ENCODE measurements at places on chromosomes 11 and 22. TPM values are rescaled to one million over a fixed set of nuclear protein-coding genes. Genes with fewer than 3 reads are reported as not detected.

GRCh38 chr11:32849761-32850160 is 20.0 kb downstream of the PRRG4 start:
- no peak for DNase-seq

RAG1 gene
- 0.40 TPM for total RNA-seq

DNA sequence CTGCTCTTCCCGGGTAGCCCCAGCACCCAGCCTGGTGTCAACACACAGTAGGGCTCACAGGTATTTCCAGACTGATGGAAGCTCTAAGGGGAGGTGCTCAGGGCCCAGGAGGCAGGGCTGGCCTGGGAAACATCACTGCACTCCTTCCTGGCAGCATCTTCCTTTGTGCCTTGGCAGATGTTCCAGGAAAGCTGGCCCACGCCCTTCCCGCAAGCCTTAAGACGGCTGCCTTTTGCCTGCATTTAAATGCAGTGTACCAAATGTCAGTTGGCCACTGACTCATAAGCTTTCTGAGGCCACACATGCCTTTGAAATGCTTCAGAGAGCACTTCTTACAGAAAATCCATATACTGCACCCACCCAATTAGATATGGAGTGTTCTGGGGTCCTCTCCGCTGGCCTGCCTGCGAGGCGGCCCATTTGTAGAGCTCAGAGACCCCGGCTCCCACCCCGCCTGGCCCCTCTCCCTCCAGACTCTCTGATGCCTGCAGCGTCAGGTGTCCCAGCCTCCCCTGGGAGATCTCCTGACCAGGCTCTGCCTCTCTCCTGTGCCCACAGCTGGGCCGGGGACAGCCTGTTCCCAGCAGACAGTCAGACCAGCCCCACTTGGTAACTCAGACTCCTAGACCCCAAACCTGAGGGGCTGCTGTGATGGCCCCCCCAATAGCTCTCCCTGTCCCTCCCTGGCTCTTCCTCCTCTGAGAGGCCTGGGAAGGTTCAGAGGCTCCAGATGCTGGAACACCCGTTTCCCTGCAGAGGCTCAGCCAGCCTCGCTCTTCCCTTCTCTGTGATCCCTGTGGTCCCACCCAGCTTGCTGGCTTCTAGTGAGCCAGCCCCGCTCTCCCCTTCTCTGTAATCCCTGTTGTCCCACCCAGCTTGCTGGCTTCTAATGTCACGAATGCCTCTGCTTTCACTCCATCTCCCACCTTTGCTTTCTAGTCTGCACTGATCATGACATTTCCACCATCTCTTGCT is 47.6 kb upstream of the THY1 start:
- DNase-seq = peak; percentile 30

- no peak for DNase-seq
Observed at GRCh38 chr11:94737171-94737611, 31.0 kb upstream of the AMOTL1 start.

DNA sequence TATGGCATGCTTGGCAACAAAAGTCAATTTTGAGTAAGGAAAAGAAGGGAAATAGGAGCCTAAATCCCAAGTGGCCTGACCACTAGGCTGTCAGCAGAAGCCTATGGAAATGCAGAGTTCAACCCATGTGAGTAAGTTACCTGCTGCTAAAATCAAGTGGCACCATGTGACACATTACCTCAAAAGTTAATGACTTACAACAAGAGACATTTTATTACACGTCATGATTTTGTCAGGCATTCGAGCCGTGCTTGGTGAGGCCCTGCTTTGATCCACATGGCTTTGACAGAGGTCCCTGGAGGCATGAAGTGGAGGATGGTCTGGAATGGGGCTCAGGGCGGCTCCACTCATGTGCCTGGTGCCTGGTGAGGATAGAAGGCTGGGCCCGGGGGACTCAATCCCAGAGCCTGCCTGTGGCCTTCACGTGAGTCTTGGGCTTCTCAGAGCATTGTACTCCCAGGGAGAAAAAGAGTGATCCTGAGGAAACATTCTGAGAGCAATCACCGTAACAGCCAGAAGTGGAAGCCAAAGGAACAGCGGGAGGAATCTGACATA is 339.1 kb upstream of the B3GAT1 start:
- DNase-seq = no peak

- no peak for DNase-seq
Observed at GRCh38 chr22:32444068-32444467, 20.2 kb downstream of the BPIFC start.

DNA sequence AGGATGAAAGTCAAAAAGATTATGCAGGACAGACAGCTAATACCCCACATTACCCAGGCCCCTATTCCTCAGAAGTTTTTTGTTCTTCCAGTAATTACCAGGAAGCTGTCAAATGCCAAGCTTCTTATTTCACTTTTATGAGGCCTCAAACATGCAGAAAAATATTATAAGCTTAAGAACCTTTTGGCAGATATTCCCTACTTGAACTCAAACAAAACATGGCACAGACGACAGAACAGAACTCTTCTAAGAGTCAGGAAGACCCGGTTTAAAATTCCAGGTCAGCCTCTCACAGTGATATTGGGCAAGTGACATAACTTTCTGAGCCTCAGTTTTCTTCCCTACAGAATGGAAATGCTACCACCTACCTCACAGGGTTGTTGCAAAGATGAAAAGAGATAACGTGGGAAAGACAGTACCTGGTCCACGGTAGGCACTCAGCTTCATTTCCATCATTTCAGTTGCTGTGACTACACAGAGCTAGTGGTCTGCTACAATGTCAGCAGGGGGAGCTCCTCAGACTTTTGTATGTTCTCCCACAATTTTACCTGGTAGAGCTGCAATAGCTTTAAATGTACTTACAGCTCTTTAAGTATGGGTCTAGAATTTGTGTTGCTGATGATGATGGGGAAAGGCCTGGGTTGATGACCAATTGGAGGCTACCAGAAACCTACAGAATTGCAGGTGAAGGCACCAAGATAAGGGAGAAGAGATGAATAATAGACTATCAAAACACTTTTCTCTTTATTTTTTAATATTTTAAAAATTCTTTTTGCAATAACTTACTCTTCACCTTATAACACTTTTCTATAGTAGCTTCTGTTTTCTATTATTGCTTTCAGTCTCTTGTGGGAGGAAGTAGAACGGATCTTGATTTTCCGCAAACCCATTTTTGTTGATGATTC is 98.3 kb upstream of the CHRM4 start:
- no peak for DNase-seq

GRCh38 chr11:118661425-118662301 is 17.8 kb downstream of the TREH start:
- DNase-seq = no peak

- DNase-seq = no peak
Observed at GRCh38 chr11:120746836-120747609, 235.5 kb downstream of the GRIK4 start.

DNA sequence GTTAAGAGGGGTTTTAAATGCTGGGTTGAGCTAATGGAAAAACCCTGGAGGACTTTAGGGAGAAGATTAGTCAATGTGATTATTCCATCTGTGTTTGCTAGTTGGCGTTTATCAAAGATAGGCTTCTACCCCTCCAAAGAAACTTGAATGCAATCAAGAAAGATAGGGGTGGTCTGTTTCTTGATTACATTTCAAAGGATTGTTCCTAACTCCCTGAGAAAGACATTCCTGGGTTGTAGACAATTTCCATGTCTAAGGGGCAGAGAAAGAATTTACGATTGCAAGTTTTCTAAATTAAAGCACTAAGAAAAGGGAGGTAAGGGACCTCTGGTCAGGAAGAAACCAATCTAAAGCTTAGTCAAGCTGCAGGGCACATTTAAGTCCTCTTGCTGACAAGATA is 2268.7 kb downstream of the LRRC4C start:
- no peak for DNase-seq

DNA sequence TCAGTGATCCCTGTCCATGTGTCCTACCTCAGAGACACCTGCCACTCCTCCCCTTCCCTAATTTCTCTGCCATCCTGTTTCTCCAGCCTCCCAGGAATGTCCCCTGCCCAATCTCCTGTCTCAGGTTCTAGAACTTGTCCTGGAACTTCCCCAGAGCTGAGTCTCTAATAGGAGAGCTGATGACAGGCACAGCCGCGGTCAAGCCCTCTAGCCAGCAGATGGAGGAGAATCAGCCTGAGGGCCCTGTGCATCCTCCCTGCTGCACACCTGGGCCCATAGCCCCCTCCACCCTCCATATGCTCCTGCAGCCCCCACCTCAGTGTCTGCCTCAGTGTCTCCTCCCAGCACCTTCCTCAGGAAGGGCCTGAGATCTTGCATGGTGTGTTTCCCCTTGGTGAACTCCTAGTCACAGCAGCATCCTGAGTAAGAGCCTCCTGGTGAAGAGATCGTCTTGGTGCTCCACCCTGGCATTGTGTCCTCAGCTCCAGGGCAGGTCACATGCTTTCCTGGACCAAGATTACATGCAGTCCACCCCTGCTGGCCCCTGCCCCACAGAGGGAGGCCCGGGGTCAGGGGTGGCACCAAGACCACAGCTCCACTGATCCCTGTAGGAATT is 43.9 kb upstream of the VPREB1 start:
- no peak for DNase-seq

RGL4 gene
- total RNA-seq = not detected

OR6A2 gene
- 0.49 TPM for total RNA-seq

GRCh38 chr22:24409707-24410106 is 17.7 kb upstream of the ADORA2A start:
- DNase-seq = no peak

DNA sequence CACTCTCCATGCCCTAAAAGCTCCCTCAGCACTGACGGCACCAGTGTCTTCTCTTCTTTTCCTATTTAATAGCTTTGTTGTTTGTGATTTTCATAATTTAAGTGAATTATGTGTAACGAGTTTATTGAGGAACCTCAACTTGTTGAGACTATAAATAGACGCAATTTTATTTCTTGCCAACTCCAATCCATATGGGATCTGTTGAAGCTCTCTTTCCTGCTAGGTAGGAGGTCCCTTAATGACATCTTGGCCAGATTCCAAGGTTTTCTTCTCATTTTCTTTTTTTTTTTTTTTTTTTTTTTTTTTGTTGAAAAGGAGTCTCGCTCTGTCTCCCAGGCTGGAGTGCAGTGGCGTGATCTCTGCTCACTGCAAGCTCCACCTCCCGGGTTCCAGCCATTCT is 14.2 kb downstream of the RTL6 start:
- no peak for DNase-seq

GRCh38 chr22:49638001-49638400 is 189.7 kb downstream of the BRD1 start:
- no peak for DNase-seq

OR10D3 gene
- not detected for total RNA-seq

IGSF22 gene
- not detected for total RNA-seq

FAM181B gene
- not detected for total RNA-seq

GRCh38 chr22:39080052-39080762 is 3.1 kb downstream of the APOBEC3G start:
- no peak for DNase-seq

DNA sequence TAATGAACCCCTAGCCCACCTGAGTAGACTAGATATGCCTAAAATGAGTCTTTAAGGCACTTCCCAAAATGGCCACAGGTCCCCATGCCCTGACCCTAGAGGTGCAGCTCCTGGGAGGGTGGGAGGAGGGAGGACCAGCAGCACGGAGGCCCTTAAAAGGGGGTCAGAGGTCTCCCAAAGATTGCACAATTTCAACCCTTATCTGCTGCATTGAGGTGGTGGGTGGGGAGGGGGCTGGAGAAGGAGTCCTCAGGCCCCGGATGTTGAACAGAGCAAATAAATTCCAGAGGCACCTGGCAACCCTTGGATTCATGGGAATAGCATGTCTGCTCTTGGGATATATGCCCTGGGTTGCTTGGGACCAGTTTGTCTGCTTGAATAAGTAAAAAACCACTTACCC is 57.6 kb downstream of the NAV2 start:
- DNase-seq = no peak

- no peak for DNase-seq
Observed at GRCh38 chr11:120034176-120034875, 103.6 kb downstream of the TRIM29 start.

GRCh38 chr22:41996826-41997225 is 1.8 kb upstream of the WBP2NL start:
- no peak for DNase-seq

OR8D4 gene
- total RNA-seq = not detected

DNA sequence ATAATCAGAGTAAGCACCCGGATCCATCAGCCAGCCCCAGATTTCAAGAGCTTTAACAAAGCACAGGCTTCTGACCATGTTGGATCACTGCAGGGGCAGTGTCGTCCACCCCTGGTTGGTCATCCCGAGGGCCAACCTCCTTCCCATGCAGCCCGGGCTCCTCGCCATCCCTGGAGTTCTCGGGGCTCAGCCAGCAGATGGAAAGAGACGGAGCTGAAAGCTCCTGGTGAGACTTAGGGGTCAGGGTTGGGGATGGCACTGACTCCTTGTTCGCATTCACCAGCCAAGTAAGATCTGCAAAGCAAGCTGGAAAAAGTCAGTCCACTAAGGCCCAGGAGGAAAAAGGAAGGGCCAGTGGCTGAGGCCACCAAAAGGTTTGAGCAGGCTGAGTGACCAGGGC is 888.9 kb downstream of the BRD1 start:
- no peak for DNase-seq

PATL1 gene
- total RNA-seq = 22.3 TPM

MPST gene
- 301 TPM for total RNA-seq

GRCh38 chr22:21669026-21669425 is 3.2 kb downstream of the PPIL2 start:
- DNase-seq = no peak

- no peak for DNase-seq
Observed at GRCh38 chr11:134170919-134171281, 52.9 kb downstream of the NCAPD3 start.

DNA sequence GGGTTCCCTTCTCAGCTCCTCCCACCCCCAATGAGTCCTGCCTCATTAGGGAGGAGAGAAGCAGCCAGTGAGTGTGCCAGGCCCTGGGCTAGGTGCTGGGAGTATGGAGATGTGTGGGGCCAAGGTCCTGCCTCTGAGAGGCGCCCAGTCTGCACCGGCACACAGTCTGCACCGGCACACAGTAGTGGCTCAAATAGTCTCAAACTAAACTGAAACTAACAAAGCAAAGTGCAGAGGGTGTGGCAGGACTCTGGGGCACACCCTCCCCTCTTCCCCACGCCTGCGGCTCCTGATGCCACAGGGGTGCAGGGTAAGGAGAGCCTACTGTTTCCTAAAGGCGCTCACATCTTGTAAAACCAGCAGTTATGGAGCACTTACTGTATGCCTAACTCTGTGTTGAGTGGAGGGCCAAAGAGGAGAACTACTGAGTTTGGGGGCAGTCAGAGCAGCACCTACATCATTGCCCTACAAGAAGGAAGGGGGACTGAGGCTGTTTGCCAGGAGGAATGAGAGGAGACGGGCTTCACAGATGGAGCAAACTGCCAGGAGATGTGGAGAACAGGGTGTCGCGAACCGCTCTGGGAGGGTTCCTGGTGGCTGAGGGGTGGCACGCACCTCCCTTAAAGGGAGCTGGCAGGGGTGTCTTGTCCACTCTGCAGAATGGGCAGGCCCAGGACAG is 939 bp upstream of the SH3BP1 start:
- DNase-seq = no peak

SAA2 gene
- total RNA-seq = 10,806 TPM

DNA sequence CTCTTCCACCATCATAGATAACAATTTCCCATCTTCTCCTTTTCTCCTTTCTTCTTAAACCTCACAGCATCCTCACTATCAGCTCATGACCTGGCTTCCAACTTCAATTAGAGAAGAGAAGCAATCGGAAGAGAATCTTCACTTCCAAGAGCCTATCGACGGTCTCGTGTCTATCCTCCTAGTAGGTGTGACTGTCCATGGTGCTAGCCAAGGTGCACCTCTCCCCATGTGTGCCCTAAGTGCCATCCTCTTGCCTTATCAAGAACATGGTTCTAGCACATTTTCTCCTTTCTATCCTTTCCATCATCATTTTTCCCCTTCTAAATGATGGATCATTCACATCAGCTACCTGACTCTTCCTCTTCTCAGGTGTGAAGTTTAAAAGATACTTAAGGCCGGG is 5.1 kb upstream of the CUL5 start:
- DNase-seq = no peak

GRCh38 chr22:48428631-48429371 is 1398.9 kb downstream of the BRD1 start:
- DNase-seq = no peak
